Activated naive CD8-positive, alpha-beta T cell treated with anti-CD3 and anti-CD28 coated beads for 36 hours (primary cell): ENCODE measurements at places on chromosomes 12 and 14. TPM values are rescaled to one million over a fixed set of nuclear protein-coding genes. Genes with fewer than 3 reads are reported as not detected.

The SDR9C7 gene
- not detected for total RNA-seq

The IQSEC3 gene
- total RNA-seq, result 3.6 TPM

- DNase-seq, result no peak
Observed at GRCh38 chr12:109900752-109901580, 892 bp downstream of the TCHP start.

GRCh38 chr12:89421092-89421835 lies 69.0 kb upstream of the DUSP6 start:
- no peak for DNase-seq

The PPP4R3A gene
- 122 TPM for total RNA-seq

The TSHR gene
- not detected for total RNA-seq

The ZFHX2 gene
- 0.85 TPM for total RNA-seq

The RHEBL1 gene
- total RNA-seq, result 13.2 TPM

GRCh38 chr12:106585521-106586277 lies 2.9 kb downstream of the RFX4 start:
- DNase-seq, result no peak

GRCh38 chr12:111753144-111753881 lies 13.4 kb upstream of the ALDH2 start:
- no peak for DNase-seq

The PLEK2 gene
- total RNA-seq, result 4.2 TPM

The CLEC4E gene
- not detected for total RNA-seq

GRCh38 chr14:98952593-98953350 lies 319.2 kb downstream of the BCL11B start:
- DNase-seq, result no peak

DNA sequence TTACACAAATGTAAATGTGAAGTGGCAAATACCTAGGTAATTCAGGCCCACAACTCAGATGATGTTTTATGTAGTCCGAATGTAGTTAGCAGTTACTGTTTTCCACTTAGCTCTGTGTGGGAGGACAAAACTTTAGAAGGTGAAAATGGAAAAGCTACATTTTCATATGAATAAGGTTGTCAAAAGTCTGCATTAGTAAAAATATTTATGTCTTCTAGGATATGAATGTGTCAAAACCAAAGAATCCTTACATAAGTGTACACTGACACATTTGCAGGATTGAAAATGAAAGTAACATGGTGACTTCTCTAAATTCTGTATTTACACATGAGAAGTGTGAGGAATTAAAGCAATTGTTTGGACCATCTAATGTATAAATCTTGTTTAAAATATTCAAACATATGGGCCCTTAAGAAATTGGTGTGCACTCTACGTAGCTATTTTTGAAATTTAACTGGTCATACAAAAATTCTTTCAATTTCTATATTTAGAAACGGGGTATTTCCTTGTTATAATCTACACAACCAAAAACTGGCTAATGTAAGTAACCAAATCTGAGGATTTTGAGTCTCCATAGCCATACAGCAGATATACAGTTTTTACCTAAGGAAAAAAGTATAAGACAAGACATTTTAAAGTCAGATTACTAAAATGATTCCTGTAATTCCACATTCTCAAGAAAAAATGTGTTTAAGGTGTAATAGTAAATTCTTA lies 5.4 kb downstream of the CDKN1B start:
- no peak for DNase-seq

DNA sequence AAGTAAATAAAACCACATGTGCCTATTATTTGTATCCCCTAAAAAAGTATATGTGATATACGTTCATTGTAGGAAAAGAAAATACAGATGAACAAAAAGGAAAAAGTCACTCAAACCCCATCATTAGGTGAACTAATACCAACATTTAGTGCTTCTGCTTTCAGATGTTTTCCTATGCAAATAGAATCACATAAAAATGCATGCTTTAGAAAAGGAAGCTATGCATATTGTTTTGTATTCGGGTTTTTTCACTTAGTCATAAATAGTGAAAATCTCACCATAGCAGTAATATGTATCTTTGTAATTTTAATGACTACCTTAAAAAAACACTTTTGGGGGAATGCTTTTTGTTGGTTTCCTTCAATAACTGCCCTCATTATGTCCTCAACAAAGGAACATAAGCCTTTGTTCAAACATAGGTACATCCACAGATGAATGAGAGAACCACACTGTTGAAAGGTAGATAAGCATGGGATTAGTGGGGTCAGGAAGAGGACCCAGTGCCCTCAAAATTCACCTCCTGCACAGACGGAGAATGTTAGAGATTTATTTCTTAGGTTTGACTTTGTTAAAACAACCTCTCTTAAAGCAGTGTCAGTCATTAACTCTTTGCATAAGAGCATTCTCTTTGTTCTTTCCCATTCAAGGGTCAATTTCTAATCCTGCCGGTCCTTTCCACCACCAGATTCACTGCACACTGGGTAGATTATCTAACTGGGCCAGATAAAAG lies 6.5 kb downstream of the AMDHD1 start:
- DNase-seq, result no peak

GRCh38 chr14:105488781-105489541 lies 2.1 kb upstream of the TEDC1 start:
- no peak for DNase-seq

The TBX5 gene
- total RNA-seq, result not detected

DNA sequence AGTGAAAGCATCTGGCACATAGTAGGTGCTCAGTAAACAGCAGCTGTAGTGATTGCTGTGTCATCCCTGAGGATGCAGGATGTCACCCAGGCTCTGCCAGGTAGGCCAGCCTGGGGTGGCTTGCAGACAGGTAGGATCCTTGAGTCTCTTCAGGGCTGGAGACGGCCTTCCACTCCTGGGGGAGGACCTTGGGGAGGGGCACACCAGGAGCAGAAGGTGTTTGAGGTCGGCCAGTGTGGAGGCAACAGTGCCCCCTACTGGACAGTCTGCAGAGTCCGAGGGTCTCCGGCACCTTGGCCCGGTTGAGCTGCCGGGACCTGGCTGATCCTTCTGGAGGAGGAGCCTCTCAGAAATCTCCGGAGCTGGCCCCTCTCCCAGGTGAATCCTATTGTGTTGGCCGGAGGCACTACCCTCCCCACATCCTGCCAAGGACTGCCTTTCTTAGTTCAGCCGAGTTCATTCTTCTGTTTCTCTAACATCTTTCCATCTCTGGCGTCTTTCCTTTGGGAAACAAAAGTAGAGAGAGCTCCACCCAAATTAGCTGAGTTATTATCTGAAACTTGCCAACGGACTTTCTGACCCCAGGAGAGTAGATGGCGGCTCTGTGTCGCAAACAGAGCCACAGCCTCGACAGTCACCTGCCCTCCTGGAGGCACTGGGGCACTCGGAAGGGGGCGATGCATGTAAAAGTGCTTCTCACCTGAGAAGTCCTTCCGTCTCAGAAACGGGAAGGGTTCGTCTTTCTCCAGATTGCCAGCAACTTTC lies 41.8 kb upstream of the CLMN start:
- peak; percentile 40 for DNase-seq

DNA sequence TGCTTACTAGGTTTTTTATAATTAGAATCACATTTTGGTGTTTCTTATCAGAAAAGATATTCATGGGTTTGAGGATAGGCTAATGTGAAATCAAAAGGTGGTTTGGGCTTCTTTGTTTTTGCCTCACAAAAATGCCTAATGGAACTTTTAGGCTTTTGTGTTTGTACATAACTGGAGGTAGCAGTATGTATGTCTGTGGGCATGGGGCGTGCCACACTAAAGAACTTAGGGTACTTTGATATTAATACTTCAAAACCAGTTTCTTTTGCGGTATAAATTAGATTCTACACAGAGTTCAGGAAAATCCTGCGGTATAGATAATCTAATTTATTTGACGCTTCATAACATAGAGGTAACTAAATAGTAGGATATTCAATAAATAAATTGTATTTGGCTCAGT lies 1.9 kb downstream of the ETV6 start:
- DNase-seq, result no peak

DNA sequence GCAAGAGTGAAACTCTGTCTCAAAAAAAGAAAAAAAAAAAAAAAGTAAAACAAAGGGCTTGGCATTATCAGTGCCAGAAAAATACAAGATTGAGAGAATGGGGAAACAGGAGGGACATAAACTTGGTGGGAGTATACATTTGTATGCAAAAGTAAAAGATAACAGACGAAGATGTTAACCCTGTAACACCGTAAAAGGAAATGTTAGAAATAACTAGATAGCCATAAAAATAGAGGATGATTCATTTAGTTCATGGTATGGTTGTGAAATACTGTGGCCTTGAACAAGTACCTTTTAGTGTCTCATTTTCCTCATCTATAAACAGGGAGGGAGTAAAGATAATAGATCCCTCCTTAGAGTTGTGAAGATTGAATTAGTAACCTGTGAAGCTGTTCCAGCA lies 33.3 kb downstream of the ATP2A2 start:
- DNase-seq, result no peak

DNA sequence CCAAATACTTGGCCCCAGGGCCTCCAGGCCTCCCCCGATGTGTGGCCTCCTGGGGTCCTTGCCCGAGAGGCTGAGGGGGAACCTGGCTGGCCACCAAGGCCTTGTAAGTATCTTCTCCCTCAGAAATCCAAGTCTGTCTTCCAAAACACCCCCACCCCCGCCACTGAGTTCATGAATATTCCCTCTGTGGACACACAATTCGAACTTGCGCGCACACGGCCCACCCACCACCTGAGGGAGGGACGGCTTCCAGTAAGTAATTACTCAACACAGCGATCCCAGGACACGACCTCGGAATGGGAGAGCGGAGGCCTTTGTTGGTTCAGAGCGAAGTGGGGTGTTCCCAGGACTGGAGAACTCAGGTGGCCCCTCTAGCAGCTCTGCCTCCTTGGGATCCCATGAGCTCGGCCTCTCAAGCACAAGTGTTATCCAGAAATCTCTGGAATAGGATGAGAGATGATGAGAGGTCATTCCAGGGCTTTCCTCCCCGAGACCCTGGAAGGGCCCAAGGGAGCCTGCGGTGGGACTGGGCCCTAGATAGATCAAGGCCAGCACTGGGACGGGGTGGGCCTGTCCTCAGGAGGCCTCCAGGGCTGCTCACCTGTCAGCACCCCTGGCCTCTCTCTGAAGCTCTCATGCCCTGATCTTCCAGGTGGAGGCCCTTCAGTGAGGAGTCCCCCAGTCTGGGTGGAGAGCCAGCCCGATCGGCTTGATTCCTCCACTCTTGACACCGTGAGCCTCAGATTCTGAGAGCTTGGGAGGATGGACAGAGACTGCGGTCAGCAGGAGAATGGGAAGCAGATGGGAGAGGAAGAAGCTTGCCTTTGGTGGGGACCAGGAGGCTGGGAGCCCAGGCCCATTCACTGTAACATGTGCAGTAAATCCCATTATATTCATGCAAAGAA lies 219.0 kb upstream of the RTL1 start:
- DNase-seq, result no peak

DNA sequence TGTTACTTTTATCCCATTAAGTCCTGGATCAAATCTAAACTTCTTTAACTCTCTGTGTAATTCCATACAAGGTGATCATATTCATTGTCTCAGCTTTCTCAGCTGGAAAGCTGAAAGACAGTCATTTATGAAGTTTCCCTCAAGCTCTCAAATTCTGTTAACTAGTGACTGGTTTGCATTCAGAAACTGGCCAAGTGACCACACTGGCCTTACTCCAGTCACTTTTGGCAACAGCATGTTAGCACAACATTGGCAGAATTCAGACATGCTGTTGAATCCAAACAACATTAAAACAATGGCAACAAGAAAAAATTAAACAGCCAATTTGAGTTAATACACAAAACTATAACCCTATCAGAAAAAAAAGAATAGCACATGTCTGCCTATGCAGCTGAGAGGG lies 343.3 kb downstream of the MDGA2 start:
- no peak for DNase-seq

- DNase-seq, result no peak
Observed at GRCh38 chr12:34186492-34186891, 164.2 kb downstream of the ALG10 start.

DNA sequence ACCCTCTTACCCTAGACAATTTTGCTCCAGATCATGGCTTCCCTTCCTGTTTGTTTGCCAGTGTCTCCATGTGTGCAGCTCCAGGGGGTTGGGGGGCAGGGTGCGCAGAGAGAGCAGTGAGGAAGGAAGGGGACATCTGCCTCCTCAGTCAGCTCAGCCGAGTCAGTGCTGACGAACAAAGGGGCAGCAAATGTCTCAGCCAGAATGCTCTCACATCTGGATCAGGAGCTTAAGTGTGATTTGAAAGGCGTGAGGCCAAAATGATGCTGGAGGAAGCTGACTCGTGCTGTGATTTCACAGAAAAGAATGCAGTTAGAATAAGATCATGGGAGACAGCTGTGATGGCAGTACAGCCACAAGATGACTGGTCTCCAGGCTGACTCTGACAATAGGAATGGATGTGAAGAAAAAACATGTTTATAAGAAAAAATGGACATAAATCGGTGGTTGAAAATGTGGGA lies 27.1 kb upstream of the CDK17 start:
- DNase-seq, result peak; percentile 26

The OR4E2 gene
- total RNA-seq, result not detected

GRCh38 chr14:22337938-22338337 lies 251.1 kb downstream of the DAD1 start:
- DNase-seq, result no peak

DNA sequence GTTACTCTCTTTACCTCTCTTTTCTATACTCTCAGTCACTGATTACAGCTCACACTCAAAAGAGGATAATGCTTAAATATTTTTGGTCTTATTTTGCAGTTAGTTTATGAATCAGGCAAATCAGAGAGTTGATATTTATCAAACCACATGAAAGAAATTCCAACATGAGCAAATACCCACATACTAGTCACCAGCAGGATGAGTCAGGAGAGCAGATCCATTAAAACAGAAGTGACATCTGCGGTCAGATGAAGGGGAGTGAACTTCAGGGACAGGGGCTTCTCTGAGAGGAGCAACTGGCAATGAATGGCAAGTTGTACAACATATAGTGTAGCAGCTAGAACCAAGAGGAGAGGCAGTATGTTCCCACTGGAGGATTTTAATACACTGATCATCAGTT lies 258.7 kb downstream of the SYT10 start:
- no peak for DNase-seq

DNA sequence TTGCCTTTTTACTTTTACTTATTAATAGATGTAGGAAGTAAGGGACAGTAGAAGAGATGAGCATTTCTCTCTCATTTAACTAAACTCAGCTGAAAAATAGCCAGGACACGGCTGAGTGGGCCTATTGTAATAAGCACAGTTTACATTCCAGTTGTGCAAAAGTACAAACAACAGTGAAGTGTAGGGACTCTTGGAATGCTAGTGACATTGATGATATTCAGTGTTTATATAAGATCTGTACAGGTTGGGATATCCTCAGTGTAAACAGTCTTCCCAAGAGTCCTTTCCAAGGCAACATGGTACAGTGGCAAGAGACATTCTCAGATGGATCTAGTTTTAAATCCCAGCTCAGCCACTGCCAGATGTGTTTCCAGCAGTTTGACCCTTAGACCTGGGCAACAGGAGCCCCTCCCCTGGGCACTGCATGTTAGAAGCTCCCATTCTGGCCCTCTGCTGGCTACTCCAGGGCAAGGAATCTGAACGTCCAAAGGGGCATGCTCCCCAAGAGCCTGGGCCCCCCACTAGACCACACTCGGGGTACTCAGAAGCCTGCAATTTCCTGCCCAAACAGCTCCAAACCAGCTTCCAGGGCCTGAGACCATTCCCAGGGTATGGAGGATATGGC lies 55.3 kb downstream of the STAB2 start:
- DNase-seq, result no peak
